ENCODE measurements at places on chromosomes 11 and 22.

GRCh38 chr11:28910926-28911325 lies 802.7 kb downstream of the METTL15 start:
- DNase-seq, result no peak

GRCh38 chr11:126404367-126404766 lies 48.9 kb downstream of the ST3GAL4 start:
- no peak for DNase-seq

GRCh38 chr22:34776817-34777216 lies 289.1 kb upstream of the ISX start:
- DNase-seq, result no peak

DNA sequence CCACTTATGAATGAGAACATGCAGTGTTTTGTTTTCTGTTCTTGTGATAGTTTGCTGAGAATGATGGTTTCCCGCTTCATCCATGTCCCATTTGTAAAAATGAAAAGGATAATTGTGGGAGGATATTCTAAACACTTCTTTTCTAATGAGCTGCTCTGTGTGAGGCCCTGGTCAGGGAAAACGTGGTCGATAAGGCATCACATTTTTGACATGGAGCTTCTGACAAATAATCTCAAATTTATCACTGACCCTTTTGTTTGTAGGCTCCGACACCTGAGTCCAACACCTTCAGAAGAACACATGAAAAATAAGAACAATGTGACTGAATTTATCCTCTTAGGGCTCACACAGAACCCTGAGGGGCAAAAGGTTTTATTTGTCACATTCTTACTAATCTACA lies at the start of gene OR4A15:
TSS of gene OR4A15 (plus strand) at position 301 of the 400 bp plus-strand sequence. CDS start at position 301, 0 bp downstream.
- no peak for DNase-seq

DNA sequence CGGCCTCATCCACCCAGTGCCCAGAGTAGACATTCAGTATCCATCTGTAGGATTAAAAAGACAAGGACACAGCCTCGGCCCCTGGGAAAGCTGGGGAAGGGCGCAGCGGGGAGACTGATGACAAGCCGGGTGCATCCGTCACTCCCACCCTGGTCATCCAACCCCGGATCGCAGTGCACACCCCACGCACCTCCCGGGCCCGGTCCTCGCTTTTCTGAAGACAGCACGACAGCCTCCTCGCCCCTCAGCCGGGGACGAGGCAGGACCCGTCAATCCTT lies 1.1 kb downstream of the FCHSD2 start:
- DNase-seq, result no peak

DNA sequence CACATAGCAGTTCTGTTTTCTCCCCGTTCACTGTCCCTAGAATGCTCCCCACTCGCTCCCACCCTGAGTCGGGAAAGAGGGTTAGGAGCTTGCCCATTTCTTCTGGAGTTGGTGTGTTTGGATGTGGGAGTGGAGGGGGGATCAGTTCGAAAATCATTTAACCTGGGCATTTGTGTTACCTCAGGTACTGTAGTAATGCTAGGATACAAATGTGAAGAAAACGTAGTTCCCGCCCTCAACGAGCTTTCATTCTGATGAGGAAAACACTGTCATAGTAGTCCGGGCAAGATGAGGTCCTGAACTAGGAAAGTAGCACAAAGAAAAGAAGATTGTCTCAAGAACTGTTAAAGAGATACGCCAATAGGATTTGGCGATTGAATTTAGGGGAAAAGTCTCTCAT lies 539 bp downstream of the SDHD start:
- no peak for DNase-seq

DNA sequence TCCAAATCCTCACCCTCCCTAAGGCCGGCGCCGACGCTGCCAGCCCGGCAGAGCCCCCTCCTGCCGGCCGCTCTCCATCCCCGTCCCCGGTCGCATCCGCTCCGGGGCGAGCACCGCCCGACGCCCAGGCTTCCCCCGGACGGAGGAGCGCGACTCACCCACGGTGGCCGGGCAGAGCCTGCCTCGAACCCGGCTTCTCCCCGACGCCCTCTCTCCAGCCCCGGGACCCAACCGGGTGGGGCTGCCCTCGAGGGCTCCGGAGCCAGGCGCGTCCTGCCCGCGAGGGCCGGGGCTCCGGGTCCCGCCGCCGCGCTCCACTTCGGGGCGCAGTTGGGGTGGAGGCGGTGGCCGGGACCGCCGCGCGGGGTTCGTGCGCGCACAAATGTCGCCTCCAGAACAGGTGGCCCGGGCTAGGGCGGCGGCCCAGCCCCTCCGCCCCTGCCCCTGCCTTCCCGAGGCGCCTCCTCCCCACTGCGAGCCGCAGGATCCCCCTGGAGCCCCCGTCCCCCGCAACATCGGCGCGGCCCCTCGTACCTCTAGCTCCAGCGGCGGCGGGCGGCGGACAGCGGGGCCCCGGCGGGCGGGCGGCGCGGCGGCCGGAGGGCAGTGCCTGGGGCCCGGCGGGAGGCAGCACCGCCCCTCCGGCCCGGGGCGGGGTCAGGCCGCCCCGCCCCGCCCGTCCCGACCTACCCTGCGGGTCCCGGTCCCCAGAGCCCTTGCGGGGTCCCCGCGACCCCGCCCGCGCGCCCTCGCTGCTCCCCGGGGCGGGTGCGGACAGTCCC lies at the start of gene A4GALT:
TSS of gene A4GALT (minus strand) at position 608 of the 782 bp plus-strand sequence. CDS start 26,919 bp downstream, outside the sequence.
- no peak for DNase-seq

GRCh38 chr11:71096751-71097388 lies 155.5 kb downstream of the SHANK2 start:
- DNase-seq, result no peak

DNA sequence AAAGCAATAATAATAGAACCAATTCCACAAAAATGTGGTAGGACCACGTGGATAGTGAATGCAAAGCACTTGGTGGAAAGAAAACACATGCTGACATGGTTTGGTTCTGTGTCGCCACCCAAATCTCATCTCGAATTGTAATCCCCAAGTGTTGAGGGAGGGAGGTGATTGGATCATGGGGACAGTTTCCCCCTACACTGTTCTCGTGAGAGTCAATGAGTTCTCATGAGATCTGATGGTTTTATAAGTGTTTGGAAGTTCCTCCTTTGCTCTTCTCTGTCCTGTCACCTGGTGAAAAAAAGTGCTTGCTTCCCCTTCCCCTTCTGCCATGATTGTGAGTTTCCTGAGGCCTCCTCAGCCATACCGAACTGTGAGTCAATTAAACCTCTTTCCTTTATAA lies 421.9 kb upstream of the CADM1 start:
- DNase-seq, result no peak

DNA sequence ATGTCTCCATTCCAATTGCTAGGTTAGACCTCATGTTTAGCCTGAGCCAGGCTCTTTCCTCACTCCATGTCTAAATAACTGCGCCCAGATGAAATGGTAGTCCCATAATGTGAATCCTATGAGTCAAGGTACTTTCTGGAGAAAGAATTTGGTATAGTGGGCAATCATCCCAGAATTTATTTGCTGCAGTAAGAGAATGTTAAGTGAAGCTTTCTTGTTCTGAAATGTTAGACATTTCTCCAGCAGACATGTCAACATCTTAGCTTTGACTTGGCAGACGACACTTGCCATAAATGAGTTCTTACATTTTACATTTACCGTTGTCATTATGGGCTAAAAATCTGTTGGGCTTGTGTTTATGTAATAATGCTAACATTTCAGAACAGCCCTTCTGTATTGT lies 165.2 kb downstream of the PGR start:
- no peak for DNase-seq

- no peak for DNase-seq
Measured at GRCh38 chr11:128394431-128395089, 192.8 kb downstream of the ETS1 start.

DNA sequence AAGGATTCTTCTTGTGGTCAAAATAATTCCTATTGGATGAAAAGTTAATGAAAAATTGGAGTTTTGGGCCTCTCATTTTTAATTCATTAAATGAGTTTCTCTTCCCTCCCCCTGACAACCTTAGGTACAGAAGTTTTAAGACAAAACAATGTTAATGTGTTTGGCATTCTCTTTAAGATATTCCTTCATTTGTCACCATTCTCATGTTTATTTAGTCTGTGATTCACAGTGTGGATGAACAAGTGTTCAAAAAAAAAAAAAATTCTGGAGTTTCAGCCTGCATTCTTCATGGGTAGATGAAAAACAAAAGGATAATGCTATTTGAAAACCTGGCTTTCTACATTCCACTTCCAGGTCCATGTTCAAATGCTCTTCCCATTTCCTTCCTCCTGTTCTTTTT lies 172.6 kb upstream of the LUZP2 start:
- DNase-seq, result no peak

GRCh38 chr11:125190566-125190965 lies 26.0 kb downstream of the PKNOX2 start:
- DNase-seq, result no peak

- no peak for DNase-seq
Measured at GRCh38 chr22:38831166-38831945, 12.5 kb downstream of the NPTXR start.

DNA sequence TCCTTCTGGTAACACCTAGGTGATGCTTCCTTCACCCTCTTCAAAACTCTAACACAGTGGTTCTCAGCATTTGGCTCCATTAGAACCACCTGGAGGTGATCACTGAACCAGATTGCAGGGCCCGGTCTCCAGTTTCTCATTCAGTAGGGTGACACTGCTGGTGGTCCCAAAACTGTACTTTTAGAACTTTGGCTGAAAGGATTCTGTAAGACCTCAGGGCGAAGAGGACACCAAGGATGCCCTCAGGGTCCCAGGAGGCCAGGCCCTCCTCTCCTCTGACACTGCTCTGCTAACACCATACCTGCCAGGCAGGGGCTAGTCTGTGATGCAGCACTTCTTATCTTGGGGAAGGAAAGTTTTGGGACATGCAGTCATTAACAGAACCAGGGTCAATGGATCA lies 9.0 kb downstream of the VSTM5 start:
- DNase-seq, result no peak

GRCh38 chr11:87355596-87355995 lies 317.9 kb downstream of the TMEM135 start:
- no peak for DNase-seq

- no peak for DNase-seq
Measured at GRCh38 chr11:65381716-65382032, 772 bp downstream of the SLC25A45 start.

DNA sequence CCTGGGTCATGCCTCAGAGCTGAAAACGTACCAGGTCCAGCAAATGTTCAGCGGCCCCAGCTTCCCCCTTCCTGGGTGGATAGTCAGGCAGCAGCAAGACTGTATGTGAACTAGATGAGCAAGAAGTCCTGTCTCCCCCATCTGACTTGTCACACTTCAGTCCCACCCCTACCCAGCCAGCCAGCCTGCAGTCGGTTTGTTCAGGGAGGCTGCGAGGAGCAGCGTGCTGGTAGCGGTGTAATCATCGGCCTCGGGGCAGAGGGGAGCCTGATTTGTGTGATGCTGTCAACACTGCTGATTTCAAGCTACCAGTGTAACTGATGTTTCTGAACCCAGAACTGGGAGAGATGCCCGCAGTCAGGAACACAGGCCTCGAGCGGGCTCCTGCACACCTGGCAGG lies 9.6 kb downstream of the TMEM258 start:
- DNase-seq, result no peak

DNA sequence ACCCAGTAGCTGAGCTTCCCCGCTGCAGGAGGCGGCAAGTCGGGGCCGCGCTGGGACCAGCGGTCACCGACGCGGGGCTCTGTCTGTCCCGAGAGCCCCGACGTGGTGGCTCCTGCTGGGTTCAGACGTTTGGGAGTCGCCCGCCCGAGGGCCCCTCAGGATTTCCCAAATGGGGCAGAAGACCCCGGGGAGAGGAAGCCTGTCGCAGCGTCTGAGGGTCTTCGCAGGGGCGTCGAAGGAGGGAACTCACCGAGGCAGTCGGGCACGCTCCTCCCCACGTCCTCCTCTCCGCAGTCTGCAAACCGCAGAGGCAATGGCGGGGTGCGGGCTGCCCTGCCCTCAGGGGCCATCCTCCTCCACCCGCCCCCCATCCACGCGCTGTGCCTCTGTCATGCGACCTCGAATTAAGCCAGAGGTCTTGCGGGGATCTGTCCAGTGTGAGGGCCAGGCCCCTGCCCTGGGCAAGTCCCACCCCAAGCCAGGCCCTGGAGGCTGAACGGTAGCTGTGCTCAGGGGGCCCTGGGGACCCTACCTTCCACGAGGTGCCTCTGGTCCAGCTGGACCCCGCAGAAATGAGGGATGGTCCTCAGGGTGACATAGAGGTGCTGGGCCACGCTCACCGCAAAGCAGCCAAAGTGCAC lies 12.5 kb downstream of the IL17REL start:
- DNase-seq, result no peak

GRCh38 chr11:26245046-26245445 lies 86.9 kb upstream of the ANO3 start:
- DNase-seq, result no peak

GRCh38 chr11:61969838-61970662 lies 2.6 kb upstream of the FTH1 start:
- no peak for DNase-seq

GRCh38 chr11:74283580-74284180 lies 27.8 kb downstream of the P4HA3 start:
- no peak for DNase-seq
